ENCODE measurements at places on chromosomes 5 and 9.

DNA sequence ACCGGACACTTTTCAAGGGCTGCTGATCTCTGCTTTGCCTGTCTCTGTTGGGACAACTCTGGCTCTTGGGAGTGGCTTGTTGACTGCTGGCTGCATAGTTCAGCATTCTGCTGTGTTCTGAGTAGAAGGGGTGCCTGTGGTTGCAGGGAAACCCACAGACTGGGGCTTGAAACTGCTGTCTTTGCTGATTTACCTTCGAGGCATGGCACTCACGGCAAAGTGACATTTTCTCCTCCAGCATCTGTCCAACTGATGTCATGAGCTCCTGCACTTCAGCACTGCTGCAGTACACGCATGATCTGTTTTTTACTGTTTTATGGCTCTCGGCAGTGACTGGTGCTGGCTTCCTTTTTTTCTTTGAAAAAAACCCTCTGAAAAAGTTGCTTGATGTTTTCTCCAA is 69.2 kb downstream of the SPATA31D1 start:
- DNase-seq, result no peak

DNA sequence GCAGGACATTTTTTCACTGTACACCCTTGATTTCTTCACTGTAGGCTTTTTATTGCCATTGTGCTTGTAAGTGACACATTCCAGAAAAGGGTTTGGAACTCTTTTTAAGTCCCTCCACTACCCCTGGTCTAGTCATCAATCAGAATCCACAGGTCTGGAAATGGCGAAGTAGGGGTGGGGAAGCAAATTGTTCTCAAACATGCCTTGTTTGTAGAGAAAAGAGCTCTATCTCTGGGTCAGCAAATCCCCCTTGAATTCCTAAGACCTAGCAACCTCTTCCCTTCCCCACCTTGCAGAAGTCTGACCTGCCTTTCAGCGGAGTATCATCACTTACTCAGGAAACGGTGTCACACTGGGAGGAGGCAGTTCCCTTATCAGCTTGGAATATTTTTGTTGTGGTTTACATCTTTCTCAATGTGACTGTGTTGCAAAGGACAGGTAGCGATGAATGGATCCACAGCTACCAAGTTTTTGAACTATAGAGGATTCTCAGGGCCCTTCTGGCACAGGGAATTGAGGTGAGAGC is 3.2 kb downstream of the SH3RF2 start:
- DNase-seq, result no peak

GRCh38 chr9:116002624-116003023 is 151.0 kb upstream of the PAPPA start:
- DNase-seq, result no peak

GRCh38 chr5:125370461-125371205 is 624.2 kb upstream of the ZNF608 start:
- DNase-seq, result no peak

DNA sequence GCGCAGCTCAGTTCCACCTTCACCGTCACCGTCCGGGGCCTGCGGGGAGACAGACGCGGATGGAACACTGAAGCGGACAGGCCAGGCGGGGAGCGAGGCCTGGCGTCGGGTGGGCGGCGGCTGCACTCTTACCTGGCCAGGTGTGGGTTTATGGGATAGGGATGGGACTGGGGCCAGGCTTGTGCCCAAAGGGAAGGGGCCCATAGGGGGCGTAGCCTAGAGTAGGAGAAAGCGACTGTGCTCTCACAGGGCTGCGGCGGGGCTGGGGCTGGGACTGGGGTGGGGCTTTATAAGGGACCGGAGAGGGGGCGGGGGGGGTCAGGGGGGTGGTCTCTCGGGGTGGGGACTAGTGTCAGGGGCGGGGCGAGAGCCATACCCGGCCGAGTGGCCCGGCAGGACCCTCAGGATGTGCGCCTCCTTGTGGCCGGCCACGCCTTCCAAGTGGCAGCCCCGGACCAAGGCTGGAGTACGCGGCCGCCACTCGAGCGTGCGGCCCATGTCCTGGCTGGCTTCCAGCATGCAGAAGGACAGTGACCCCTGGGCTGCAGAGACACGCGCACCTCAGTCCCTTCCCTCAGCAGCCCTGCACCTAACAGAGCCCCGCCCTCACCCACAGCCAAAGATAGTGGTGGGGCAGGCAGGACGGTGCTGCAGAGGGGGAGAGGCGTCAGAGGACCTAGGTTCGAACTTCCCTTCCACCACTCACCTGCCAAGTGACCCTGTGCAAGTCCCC is 22.8 kb downstream of the FPGS start:
- no peak for DNase-seq

DNA sequence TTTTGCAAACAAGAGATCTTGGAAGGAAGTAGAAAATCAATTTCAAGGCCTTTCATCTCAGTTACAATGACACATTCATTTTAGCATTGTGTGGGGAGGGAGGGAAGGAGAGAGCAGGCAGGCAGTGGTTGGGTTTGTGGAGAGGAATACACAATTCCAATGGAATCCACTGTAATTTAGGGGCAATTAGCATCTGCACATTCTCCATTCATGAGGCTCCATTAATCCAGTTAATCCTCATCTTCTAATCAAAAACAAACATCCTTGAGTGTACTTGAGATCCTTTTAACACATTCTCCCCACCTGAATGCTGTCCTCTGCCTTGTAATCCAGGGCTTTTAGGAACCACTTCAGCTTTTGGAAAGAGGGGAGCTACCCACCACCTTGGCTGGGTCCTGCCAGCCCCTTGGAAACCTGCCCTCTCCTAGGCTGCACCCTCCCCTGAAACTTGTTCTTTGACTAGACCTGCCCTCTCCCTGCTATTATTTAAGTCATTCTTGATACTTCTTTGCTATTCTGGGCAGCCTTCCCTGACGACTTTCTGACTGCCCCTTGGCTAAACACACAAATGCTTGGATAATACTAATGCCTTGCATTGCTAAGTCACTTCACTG is 271.2 kb downstream of the SLIT3 start:
- DNase-seq, result no peak

DNA sequence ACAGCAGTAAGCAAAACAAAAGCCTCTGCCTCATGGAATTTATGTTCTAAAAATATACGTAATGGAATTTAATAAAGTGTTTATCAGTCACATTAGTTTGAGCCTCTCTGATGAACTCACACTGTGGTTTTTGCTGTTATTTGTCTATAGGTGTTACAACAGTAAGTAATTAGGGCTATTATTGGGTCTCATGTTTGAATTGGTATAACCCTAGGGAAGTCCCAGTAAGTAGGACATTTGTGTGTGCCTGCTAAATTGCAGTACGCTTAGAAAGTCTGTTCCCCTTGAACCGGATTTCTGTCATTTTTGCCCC is 197.6 kb downstream of the NR3C1 start:
- DNase-seq, result no peak

GRCh38 chr5:108521011-108521700 is 139.3 kb upstream of the FBXL17 start:
- DNase-seq, result no peak

DNA sequence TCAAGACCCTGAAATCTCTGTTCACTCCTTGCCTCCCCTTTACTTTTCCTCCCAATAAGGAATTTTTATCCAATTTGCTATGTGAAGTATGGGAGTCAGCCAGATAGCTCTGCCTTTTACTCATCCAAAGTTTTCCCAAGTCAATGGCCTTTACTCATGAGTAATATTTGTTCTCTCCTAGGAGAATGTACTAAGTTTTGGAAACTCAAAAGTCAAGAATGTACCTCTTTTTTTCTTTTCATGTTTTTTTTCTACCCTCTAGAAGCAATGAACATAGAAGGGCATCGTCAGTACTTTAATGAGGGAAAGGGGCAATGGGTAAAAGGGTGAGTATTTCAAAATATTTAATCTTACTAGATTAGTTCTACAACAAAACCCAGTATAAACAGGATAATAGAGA is 140.2 kb upstream of the SGCD start:
- no peak for DNase-seq

DNA sequence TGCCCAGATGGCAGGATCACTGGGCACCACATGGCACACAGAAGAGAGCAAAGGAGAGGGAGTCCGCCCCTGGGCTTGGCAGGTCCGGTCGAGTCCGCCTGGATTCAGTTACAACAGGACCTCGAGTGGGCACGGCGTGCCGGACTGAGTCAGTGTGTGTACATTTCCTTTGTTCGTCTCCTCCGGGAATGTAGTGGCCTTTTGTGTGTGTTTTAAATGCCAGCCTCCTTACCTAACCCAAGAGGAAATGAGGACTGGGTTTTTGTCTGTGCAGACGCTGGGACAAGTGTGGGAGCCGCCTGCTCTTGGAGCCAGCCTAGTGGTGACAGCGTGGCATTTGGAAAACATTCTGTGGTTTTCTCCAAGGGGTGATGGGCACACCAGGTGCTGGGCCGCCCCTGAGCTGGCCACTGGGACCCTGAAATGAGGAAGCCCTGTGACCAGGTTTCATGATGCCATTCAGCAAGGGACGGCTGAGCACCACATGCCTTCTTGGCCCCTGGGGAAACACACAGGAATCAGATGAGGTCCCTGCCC is 9.6 kb downstream of the NEK6 start:
- DNase-seq, result no peak

GRCh38 chr9:13023498-13023897 is 248.7 kb downstream of the LURAP1L start:
- DNase-seq, result no peak

GRCh38 chr5:96459313-96460121 is 26.5 kb upstream of the PCSK1 start:
- DNase-seq, result no peak

- DNase-seq, result no peak
Measured at GRCh38 chr5:115336201-115336720, 39.8 kb upstream of the CCDC112 start.

DNA sequence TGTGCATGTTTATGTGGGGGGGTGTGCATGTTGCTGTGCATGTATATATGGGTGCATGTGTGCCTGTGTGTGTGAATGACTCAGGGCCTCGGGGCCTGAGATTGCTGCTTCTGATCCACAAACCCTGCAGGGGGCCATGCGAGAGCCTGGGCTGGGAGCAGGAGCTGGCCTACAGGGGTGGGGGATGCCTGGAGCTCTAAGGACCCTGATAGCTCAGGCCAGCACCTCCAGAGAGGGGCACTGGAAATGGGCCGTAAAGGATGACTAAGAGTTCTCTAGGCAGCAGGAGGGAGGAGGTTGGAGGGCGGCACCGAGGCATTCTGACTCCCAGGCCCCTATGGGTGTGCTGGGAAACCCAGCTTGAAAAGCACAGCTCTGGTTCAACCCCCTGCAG is 6.9 kb upstream of the UBAC1 start:
- DNase-seq, result no peak

DNA sequence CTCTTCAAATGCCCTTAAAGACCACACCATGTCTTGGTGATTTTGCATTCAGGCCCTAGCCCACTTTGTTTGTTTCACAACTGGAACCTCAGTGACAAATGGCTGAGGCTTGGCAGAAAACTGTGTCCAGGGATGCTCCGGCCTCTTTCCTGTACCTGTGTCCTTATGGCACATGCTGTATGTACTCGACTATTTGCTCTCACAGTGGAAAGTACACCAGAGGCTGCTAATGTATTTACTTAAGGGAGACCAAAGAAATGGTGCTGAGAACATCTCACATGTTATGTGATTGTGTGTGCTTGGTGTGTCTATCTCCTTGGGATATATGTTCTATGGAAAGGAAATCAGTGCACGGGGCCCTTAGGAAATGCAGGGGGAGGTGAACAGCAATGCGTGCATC is 263.3 kb downstream of the GADD45G start:
- no peak for DNase-seq

- DNase-seq, result no peak
Measured at GRCh38 chr9:76680716-76681425, 83.4 kb upstream of the PCA3 start.

DNA sequence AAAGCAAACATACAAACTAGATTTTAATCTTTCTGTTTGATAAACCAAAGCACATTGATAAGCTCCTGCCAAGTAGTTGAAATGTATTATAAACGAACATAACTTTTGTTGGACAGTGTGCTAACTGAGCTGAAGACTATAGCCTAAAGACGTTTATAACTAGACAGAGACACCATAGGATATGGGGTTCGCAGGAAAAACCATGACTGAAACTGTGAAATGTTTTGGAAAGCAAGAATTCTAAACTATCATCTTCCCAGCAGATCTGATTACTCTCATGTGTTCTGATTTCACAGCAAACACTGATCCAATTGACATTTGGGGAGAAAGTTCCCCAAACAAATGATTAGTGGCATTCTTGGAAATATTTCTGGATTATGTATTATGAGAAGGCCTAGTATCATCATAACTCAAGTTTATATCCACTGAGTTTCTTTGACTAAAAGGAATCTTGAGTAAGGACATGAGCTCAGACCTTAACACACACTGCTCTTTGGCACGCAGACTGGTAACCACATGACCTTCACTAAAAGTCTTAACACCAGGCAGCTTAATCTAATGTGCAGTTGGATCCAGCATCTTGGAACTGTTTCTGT is 375.2 kb downstream of the ZNF608 start:
- no peak for DNase-seq

GRCh38 chr5:171893290-171893886 is 107.8 kb downstream of the SMIM23 start:
- DNase-seq, result no peak

- no peak for DNase-seq
Measured at GRCh38 chr5:143026380-143026779, 256.2 kb downstream of the ARHGAP26 start.

DNA sequence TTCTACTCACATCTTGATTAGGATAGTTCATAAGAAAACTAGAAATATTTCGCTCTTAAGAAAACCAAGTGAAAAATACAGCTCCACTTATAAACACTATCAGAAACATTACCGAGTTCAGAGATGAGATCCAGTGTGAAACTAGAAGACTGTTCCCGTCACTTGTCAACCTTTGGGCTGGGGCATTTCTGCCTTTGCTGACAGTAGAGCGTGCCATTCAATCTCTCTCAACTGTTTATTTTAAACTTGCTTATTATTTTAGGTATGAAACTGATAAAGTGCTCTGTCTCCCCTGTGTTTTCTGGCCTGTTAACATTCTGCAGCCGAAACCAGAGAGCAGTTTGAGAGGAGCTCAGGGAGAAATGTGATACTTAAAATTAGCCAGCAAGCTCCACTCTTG is 16.7 kb downstream of the MRRF start:
- DNase-seq, result no peak

DNA sequence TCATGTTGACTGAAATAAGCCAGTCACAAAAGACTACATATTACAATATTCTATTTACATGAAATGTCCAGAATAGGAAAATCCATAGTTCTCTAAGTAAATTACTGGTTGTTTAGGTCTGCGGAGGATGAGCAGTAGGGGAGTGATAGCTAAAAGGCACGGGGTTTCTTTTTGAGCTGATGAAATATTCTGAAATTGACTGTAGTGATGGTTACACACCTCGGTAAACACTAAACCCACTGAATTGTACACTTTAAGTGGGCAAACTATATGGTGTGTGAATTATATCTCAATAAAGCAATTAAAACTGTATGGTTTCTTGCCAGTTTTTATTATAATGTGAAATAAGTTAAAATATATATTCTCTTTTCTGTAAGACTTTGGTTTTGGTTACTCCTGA is 77.7 kb upstream of the TMED7 start:
- DNase-seq, result no peak

GRCh38 chr5:89399548-89399947 is 516.6 kb upstream of the MEF2C start:
- no peak for DNase-seq

DNA sequence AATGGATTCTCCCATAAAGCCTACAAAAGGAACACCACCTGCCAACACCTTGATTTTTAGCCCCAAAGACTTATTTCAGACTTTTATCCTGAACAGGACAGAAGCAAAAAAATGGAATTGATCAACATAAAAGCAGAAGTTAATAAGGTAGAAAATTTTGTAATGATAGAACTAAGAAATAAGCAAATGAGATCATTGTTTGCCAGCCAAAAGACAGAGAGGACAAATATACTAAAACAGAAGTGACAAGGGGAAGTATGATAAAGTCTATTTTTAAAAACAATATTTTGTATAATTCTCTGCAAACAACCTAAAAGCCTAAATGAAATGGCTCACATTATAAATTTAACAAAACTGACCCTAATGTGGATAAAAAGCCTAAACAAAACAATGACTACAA is 110.5 kb upstream of the PRSS3 start:
- DNase-seq, result no peak
